ENCODE measurements at places on chromosomes 2 and 18.

DNA sequence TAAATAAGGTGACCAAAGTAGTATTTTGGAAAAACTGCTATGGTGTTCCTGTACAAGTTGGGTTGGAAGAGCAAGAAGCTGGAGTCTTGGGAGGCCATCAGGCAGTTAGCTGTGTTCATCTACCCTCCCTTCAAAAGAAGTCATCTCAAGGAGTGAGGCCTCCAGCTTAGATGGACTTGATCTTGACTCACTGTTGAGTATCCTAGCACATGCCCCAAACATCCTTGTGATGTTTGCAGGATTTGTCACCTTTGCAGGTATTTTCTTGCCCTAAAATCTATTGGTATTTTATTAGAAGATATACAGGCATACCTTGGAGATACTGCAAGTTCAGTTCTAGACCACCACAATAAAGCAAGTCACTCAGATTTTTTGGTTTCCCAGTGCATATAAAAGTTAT lies 30.2 kb downstream of the RNMT start:
- DNase-seq, result no peak

DNA sequence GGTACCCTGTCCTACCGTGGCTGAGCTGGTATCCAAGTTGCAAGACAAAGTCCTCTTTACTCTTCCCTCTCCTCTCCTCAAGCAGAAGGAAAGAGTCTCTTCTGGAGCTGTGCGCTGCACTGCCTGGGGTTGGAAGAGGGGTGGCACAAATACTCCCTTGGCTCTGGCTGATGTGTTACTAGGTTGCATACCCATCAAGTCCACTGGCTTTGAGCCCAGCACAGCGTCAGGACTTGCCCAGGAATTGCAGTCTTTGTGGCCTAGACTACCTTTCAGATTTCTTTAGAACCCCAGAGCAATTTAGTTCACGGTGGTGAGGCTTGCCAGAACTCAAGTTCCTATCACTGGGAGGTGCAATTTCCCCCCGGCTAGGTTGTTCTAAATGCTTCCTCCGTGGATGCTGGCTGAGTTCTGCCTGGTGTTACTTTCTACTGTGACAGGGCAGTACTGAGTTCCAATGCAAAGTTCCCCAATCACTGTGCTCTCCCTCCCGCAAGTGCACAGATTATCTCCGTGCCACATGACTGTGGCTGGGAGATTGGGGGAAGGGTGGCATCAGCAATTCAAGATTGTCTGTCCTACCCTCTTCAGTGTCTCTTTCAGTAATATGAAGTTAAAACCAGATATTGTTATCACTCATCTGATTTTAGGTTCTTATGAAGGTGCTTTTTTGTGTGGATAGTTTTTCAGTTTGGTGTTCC lies 13.4 kb downstream of the MYO3B start:
- DNase-seq, result no peak

GRCh38 chr2:180507028-180507427 lies 473.4 kb upstream of the UBE2E3 start:
- no peak for DNase-seq

DNA sequence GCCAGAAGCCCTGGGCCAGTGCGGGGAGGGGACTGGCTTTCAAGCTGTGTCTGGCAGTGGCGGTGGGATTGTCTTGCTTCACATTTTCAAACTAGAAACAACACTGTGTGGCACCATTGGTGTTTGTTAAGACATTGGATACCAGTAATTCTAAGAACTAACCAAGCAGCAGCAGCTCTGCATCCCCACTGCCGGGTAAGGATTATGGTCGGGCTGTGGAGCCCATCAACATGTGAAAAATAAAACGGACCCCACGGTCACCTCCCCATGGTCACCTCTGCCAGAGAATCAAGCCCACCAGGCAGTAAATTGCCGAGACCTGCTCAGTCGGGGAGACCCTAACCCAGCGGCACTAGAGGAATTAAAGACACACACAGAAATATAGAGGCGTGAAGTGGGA lies 65.3 kb downstream of the C18orf63 start:
- no peak for DNase-seq

GRCh38 chr18:29181151-29181901 lies 1004.4 kb upstream of the CDH2 start:
- DNase-seq, result peak; percentile 28

GRCh38 chr2:113219889-113220641 lies 46.3 kb downstream of the PSD4 start:
- DNase-seq, result no peak

DNA sequence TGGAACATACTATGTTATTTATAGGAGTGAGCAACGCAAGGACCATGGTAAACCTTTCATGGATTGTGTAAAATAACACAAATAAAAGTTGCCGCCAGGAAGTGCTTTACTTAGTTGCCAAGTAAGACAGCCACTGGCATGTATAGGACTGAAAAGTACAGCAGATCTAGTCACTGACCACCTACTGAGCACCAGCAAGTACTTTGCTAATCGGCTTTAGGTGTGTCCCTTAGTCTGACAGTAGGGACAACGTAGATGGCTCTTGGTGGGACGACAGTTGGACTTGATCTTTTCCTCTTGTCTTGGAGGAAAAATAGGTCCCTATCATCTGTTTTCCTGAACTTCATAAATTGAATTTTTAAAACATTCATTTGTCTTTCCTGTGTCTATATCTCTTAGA lies 13.6 kb upstream of the CXXC1 start:
- DNase-seq, result no peak

DNA sequence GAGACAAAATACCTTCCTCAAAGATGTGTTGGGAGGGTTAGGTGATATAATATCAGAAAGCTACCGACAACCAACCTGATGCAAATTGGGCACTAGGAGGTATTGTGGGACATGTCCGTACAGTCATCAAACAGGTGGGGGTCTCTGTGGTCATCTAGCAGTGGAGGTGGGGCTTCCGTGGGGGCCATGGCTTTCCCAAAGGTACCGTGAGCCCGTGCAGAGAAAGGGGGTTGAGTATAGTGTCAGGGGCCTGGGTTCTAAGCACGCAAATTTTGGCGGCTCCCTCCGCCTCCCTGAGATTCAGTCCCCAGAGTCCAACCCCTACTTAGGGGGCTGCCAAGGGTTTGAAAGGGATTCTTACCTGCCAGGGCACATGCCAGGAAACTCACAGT lies 32.6 kb downstream of the HJURP start:
- no peak for DNase-seq

- no peak for DNase-seq
These were observed 61.7 kb downstream of the CTIF start for GRCh38 chr18:48600456-48601090.

DNA sequence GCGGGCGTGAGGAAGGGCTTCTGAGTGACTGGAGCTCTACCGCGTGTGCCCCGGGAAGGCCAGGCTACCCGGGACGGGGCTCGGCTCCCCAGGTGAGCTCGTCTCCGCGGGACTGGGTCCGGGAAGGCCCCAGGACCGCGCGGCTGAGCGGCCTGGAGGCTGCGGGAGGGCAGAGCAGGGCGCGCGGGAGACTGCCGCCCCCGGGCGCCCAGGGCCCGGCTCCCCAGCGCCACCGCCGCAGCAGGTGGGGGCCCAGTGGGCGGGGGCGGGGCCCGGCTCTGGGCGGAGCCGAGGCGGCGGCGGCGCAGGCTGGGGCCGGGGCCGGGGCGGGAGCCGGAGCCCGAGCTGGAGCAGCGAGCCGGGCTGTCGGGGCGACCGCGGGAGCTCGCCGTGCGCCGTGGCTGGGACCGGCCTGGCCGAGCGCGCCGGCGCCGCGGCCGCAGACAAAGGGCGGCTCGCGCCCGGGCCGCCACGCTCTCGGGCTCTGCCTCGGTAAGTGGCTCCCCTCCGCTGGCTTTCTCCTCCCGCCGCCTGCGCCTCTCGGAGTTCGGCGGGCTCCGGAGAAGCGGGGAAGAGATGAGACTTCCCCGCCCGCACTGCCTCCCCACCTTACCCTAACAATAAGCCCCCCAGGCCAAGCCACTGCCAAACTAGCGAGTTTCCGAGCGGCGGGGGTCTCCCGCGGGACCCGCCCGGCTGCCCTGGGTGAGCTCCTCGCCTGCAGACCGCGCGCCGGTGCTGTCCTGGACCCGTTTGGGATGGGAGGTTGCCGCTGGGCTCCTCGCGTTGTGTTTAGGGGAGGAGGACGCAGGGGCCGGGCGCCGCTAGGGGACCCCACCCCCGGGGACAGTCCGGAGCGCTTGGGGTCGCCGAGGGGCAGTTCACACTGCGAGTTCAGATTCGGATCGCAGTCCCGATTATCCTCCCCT lies at the start of gene MAPK4:
MAPK4 (plus strand) TSS at position 336 of the 929 bp plus-strand sequence. CDS start 103,872 bp downstream, outside the sequence.
- DNase-seq, result no peak

GRCh38 chr2:88190808-88191721 lies 20.9 kb downstream of the THNSL2 start:
- peak; percentile 21 for DNase-seq

GRCh38 chr2:94984964-94985575 lies 40.4 kb upstream of the MAL start:
- DNase-seq, result no peak

GRCh38 chr2:163345795-163346573 lies 389.8 kb downstream of the FIGN start:
- DNase-seq, result peak; percentile 84

- DNase-seq, result no peak
These were observed 11.3 kb downstream of the CYTIP start for GRCh38 chr2:157432475-157433106.

DNA sequence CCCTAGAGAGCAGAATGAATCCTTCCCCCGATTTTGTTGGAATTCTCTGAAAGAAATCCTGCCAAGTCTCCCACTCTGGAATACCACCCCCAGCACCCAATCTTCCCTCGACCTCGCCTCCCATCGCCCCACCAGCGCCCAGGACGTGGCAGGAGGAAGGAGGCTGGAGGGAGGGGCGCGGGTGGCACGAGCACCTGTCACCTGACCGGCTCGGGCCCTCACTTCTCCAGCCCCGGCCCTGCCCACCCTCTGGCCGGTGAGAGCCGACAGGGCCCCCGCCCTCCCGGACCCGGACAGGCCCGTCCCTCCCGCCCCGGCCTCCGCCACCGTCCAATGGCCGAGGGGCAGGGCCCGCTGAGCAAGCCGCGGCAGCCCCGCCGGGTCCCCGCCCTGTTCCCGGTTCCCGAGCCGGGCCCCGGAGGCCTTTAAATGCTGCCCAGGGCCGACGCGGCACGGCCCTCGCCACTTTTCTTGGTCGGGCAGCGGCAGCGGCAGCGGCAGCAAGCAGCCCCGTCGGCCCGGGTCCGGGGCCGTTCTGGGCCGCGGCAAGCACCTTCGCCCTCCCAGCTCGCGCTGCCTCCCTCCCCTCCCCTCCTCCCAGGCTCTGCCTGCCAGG lies at the start of gene LGALSL:
LGALSL (plus strand) TSS at position 393 of the 616 bp plus-strand sequence. CDS start 384 bp downstream, outside the sequence.
- DNase-seq, result peak; percentile 39

- DNase-seq, result peak; percentile 91
These were observed 71.7 kb downstream of the HS1BP3 start for GRCh38 chr2:20578895-20579825.

- no peak for DNase-seq
These were observed 17.4 kb upstream of the NEMP2 start for GRCh38 chr2:190551928-190552327.

DNA sequence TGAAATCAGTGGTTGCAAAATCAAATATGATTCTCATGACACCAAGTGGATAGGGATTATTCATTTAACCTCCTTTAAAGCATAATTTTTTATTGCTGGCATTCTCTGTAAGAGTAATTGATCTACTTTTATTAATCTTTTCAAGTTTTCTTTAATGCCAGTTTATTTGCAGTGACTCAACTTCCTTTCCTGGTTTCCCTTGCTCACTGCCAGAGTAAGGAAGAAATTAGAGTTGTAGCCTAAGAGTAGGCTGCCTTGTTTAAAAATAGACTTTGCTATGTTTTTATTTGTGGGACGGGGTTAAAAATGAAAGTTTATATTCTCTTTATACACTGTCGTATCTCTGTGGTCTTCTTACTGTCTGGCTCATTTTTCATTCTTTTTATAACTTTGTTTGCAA lies 148.6 kb downstream of the WDR7 start:
- DNase-seq, result no peak

DNA sequence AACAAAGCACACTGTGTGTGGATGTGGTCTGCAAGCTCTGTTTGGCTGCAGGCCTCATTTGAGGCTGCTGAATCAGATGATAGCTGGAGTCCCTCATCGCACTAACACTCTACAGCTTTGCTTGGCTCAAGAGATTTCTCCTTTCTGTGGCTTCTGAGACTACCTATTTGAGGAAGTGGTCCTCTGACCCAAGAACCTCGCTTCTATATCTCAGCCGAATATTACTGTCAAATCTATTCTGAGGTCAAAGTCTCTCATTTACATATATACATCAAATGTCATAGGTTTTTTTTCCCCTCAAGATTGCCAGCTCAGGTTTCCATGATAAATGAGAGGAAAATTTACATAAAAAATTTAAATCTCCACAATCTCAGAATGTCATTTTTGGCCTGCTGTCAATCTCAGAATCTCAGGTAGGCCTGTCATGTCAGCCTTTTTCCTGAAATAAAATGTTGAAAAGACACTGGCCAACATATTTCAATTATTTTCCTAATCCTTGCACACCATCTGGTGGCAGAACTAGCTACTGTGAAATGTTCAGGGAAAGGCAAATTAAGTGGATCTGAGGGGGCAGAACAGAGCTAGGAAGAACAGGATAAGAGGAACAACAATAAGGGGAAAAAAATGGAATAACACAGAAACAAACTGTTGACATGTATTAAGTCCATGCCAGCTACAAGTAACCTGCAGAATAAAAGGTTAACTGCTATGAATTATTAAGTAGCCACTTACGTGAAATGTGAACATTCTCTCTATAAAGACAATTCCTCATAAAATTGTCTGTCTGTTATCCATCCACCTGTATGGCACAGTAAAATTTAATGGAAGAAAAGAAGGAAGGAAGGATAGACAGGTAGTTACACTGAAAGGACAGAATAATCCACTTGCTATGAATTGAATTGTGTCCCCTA lies 39.3 kb downstream of the AP1S3 start:
- peak; percentile 79 for DNase-seq

- DNase-seq, result no peak
These were observed 48.3 kb downstream of the CABLES1 start for GRCh38 chr18:23183411-23184150.

DNA sequence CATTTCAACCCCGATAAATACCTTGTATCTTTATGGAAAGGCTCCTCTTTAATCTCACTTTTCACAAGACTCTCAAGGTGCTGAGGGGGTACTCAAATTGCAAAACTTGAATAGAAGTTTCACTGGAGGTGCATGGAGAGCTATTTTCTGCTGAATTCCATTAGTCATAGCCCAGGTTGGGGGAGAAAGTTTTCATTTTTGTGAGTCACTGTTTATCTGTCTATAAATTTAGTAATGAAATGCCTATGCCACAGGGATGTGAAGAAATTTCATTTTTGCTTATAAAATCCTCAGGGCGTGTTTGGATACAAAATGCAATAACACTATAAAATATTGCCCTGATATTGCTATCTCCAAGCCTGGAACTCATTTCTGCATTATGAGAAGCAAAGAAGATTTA lies 346.3 kb downstream of the LRATD1 start:
- no peak for DNase-seq

DNA sequence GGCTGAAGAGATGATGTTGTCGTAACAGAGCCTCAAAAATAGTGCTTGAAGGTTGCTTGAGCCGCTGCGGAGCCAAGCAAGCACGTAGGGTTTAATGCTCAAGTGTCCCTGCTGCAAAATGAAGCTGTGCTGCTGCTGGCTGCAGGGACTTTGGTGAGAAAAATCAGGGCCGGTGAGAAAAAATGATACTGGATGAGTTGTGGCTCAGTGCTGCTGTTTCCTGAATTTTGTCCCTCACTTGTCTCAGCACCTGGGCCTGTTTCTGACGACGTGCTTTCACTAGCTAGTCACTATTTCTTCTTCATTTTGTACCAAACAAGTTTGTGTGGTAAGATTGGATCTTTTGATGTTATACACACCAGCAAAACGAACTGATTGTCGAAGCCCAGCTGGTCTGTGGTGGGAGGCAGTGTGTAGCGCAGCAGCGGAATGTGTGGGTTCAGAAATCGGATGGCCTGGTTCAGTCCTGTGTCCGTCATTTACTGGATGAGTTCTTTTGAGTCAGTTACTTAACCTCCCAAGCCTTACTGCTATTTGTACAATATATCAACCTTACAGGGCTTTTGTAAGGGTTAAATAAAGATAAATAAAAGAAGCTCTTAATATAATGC lies 172.8 kb upstream of the FOSL2 start:
- no peak for DNase-seq
